Renal cortex interstitium (tissue), 15 donors: ENCODE measurements at places on chromosomes 7 and 10.

GRCh38 chr10:49141541-49142332 is 7.9 kb upstream of the FAM170B start:
- DNase-seq: no peak

DNA sequence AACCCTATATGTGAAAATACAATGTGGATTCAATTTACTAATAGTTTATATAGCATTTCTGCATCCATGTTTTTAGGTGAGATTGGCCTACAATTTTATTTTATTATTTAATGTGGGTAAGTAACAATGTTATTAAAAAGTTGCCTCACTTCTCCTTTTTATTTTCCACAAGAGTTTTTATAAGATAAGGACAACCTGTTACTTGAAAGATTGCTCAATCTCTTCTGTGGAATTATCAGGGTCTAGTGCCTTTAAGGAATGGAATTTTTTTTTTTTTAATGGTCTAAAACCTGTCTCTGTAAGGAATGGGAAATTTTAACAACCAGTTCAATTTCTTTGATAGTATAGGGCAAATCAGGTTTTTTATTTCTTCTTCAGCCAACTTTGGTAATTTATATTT is 53.9 kb upstream of the RAB18 start:
- no peak for DNase-seq

- no peak for DNase-seq
Measured at GRCh38 chr10:29328983-29329382, 40.1 kb downstream of the LYZL1 start.

DNA sequence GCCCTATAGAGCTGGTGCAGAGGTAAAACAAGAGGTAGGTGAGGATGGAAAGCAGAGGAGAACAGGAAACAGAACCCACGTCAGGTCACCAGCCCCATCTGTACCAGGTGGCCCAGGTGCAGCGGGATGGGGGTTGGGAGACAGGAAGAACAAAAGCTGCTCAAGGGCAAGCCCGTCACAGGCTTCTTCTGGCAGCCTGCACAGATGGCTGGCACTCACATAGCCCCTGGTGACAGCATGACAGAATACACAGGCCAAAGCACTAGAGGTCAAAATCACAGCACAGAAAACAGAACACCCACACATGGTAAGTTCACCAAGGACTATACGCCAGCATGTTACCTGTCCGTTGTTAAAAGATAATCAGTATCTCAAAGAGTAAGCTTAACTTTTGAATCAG is 126.8 kb downstream of the GALNT11 start:
- no peak for DNase-seq

DNA sequence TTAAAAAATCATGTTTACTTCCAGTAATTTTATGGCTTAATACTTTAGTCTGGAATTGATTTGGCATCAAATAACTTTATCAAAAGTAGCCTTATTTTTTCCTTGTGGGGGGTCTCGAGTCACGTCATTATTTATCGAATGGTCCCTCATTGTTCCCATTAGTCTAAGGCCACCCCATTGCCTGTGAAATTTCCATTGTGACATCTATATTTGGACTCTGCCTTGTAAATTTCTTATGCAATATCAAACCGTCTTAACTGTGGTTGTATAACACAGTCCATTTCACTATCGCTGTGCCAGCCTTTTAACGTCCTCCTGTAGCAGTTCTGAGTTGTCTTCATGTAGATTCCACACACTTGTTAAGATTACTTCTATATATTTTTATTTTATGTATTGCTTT is 103.9 kb upstream of the RET start:
- no peak for DNase-seq

DNA sequence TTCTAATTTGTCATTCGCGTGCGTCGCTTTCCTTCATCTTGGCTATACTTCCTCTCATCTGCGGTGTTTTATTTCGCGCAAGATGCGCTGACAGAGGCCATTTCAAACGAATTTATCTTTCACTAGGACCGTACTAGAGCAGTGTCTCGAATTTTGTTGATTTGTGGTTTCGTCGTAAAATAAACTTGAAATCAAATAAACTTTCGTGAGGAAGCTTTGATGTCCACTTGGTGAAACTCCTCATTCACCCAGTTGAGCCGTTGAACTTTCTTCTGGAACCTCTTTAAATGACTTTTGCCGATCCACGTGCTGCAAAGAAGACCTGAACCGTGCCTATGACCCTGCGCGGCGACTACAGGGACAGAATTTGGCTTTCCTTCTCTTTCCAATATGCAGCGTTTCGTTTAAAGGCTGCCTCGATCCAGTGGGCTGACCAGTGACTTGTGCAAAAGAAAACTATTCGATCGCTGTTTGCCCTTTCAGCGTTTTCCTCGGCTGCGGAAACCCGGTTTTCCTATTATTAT is 163.9 kb upstream of the PPP1R3A start:
- DNase-seq: peak; percentile 5

GRCh38 chr10:97499561-97500296 is 1.0 kb downstream of the UBTD1 start:
- DNase-seq: no peak

DNA sequence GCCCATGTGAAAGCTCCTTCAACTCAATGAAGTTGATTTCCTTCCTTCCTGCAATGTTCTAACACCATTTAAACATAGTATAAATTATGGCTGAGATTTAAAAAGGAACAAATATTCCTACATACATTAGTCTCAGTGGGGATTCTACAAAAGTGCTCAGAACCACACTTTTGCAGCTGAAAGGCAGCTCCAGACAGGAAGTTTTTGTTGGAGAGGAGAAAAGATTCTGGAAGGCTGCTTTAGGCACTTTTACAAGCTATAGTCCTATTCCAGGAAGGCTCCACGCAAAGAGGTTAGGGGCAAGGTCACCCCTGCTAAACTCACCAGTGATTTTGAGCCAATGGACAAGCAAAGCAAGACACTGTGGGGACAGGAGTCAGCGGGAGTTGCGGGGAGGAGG is 179.2 kb upstream of the CDCA7L start:
- peak; percentile 28 for DNase-seq
